ENCODE measurements at places on chromosomes 6 and 20.

DNA sequence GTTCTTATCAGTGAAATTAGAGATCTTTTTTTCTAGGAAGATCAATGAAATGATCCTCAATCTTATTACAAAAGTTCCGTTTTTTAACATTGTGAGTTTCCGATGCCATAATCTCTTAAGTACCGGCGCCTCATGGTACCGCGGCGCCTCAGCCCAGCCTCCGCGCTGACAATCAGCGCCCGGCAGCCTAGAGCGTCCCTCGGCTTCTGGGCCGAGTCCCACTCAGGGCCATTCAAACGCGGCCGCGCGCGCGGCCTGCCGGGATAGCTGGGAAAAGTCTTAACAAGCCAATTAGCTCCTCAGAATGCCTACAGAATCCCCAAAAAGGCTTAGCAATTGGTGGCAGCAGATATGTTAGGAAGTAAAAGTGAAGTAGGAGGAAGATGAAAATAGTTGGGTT is 204.8 kb downstream of the ADGB start:
- no peak for DNase-seq

- no peak for DNase-seq
Observed at GRCh38 chr6:147132889-147133288, 71.3 kb upstream of the STXBP5 start.

- DNase-seq = peak; percentile 82
Observed at GRCh38 chr6:73823046-73823735, 127.2 kb downstream of the CD109 start.

GRCh38 chr6:42758756-42759430 is 13.0 kb upstream of the TBCC start:
- no peak for DNase-seq

DNA sequence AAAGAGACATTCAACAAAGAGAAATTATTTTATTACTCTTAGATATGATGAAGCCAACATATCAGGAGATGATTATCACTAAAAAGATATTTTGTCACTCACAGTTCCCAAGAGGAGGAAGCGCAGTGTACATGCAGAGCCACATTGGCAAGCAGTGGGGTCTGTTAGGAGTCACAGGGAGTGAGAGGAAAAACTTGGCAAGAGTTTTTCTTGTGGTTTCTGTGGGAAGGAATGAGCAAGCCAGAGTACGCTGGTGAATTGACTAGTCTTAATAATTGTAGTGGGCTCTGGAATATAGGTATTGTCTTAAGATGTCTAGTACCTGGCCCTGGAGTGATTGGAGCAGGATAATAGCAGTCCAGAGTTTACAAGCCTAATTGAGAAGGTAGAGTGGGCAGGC is 1095.2 kb downstream of the GRIK2 start:
- no peak for DNase-seq

DNA sequence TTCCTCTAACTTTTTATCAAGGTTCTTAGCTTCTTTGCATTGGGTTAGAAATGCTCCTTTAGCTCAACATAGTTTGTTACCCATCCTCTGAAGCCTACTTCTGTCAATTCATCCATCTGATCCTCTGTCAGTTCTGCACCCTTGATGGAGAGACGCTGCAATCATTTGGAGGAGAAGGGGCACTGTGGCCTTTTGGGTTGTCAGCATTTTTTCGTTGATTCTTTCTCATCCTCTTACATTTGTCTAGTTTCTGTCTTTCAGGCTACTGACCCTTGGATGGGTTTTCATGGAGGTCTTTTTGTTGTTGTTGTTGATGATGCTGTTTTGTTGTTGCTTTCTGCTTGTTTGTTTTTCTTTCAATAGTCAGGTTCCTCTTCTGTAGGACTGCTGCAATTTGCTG is 26.3 kb upstream of the HMGN3 start:
- no peak for DNase-seq

- DNase-seq = no peak
Observed at GRCh38 chr6:46899659-46900058, 22.1 kb downstream of the ADGRF5 start.

DNA sequence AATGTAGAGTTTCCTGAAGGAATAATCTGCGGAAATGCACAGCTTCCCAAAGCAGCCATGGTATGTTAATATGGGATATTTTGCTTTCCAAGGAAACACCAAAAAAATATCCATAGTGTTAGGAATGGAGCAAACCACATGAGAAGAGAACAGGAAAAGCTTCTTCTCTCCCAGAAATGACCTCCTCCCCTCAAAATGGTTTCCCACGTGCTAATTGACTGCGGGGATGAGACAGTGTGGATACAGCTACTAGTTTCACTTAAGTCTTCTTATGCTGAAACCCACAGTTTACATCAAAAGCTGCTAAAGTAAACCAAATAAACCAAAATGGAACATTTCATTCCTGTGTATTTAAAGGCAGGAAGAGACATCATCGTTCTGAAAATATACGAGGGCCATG is 69.4 kb downstream of the FYN start:
- DNase-seq = no peak

DNA sequence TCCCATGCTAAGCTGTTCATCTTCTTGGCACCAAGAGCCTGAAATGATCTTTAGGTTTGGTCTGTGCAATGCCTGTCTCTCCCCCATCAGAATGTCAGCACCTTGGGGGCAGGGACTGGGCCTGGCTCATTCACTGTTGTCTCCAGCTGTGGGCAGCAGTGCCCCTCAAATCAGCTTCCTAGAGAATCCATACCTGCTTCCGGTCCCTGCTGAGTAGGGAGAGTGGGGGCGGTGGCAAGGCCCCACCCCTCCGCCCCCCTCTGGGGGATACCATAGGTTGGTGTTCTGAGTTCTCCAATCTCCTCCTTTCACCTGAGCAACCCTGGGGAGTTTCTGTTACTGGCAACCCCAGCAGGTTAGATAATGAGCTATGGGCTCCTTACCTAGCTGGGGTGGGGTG is 19.2 kb upstream of the SPDEF start:
- DNase-seq = no peak

GRCh38 chr6:160398674-160399271 is 50.6 kb downstream of the SLC22A3 start:
- DNase-seq = no peak

GRCh38 chr6:25536781-25537180 is 115.2 kb upstream of the SCGN start:
- DNase-seq = no peak

- no peak for DNase-seq
Observed at GRCh38 chr6:127058027-127058426, 60.4 kb upstream of the RSPO3 start.

GRCh38 chr6:21295506-21296240 is 297.9 kb upstream of the SOX4 start:
- no peak for DNase-seq

DNA sequence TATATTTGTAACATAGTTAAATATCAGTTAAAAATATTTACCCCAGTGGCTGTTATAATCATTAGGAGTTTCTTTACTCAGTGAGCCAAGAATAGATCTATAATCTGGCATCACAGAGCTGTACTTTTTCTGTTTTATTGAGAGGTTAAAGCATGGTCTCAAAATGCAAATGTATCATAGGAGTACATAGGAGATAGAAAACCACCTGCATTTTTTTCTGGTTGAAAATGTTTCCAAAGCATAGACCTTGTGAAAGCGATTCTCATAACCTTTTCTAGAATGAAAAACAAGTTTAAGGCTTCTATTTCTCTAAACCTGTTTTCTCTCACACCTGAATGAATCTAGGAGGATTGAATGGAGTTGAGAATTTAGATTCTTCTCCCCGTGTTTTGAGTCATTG is 14.4 kb downstream of the KCNQ5 start:
- no peak for DNase-seq

DNA sequence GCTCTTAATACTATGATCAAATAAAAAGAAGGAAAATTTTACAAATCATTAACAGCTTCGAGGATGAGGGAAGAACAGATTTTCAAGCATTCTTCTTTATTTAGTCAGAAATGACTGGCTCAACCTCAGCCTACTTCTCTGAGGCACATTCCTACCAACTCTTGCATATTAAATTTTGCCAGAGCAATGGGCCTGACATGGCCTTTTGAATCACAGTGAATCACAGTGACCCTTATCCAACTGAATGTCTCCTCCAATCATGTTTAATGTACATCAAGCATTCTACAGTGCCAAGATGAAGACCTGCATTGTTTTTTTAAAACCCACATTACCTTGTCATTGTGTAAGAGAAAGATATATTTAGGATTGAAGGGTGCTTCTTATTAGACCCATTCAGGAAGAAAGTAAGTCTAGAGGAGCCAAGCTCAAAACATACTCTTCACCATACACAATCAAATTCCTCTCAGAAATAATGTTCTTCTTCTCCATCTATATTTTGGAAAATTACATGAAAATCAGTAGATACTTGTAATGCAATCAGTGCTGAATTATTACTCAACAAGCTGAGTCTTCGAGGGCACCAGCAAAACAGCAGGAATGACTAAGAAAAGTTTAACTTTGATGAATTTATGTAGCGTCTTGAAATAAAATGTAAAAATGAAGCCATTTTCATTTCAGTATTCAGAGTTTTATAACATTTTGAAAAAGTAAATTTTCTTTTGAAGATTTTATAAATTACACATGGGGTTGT is 44.1 kb upstream of the MOXD1 start:
- DNase-seq = no peak

GRCh38 chr20:35226884-35227681 is 593 bp downstream of the MMP24 start:
- DNase-seq = peak; percentile 5

DNA sequence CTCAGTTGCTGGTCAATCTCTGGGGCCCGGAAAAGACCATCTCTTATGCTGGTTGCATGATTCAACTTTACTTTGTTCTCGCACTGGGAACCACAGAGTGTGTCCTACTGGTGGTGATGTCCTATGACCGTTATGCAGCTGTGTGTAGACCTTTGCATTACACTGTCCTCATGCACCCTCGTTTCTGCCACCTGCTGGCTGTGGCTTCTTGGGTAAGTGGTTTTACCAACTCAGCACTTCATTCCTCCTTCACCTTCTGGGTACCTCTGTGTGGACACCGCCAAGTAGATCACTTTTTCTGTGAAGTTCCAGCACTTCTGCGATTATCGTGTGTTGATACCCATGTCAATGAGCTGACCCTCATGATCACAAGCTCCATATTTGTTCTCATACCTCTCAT is 4.3 kb downstream of the OR2J3 start:
- no peak for DNase-seq

- no peak for DNase-seq
Observed at GRCh38 chr20:33984182-33984719, 9.5 kb upstream of the RALY start.

DNA sequence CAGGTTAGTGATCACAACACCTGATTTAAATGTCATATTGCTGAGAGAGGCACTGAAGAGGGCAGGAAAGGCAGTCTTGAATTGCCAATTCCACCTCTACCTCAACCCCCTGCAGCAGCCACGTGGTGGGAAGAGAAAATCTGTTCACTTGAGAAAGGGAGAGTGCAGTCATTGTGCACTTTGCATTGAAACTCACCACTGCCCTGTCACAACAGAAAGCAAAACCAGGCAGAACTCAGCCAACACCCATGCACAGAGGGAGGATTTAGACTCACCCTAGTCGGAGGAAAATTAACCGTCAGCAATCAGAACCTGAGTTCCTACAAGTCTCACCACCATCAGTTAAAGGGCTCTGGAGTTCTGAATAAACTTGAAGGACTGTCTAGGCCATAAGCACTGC is 1040.2 kb downstream of the HACE1 start:
- no peak for DNase-seq

DNA sequence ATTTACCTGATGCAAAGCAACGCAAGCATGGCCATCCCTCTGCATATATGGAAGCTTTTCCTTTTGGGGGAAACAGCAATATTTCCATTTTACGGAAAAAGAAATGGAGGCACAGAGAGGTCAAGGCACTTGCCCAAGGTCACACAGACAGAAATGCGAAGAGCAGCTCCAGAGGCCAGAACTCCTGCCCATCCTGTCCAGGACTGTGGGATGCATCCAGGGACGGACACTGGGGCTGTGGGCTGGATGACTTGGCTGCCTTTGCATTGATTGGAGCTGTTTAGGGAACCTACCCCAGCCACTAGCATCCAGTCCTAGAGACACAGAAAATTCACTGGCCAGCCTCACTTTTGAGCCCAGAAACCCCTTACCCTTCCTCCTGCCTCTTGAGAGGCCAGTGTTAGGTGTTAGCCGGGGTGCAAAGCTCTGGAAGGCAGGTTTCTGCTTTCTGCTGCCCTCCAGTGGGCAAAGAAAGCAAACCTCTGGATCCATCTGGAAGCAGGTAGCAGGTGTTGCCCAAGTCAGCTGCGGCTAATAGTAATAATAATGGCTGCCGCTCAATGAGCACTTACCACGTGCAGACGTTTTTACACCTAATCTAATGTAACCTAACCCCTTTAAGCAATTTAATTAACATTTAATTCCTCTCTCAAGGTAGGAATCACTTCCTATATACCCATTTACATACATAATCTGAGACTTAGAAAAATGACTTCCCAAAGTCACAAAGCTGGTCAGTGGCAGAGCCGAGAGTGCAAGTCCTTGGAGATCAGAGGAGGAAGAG is 31.7 kb upstream of the CCN5 start:
- DNase-seq = peak; percentile 50

- DNase-seq = no peak
Observed at GRCh38 chr20:62350098-62350628, 16.9 kb downstream of the LAMA5 start.

DNA sequence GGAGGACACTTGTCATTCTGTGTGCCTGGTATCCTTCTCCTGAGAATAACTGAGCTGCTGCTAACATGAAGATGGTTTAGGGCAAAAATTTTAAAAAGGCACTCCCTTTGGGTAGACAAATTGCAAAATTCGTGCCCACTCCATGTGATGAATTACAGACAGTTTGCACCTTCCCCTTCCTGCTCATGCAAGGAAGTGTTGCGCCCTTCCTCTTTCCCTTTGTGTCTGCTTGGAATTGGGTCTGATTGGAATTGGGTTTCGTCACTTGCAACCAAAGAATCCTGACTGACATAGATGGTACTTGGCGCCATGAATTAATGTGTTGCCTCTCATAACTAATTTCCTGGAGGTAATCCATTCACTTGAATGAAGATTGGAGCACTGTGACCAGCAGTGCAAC is 62.3 kb upstream of the SHLD1 start:
- DNase-seq = no peak

- no peak for DNase-seq
Observed at GRCh38 chr6:130162421-130162820, 60.3 kb downstream of the SAMD3 start.

DNA sequence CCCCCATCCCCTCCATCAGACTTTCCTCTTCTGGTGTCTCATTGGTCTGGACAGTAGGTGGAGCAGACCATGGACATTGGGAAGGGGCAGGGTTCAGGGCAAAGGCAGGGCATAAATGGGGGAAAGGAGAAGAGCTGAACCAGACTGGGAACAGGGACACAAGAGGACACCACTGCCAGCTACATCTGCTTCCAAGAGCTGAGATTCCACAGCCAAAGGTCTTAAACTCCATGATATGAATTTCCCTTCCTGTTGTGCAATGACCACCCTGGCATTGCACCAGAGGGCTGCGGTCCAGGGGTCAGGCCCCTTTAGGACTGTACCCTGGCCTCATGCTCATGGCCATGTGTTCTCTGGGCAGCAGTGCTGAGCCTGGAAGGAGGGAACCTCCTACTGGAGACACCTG is 137.9 kb downstream of the MAFB start:
- no peak for DNase-seq

DNA sequence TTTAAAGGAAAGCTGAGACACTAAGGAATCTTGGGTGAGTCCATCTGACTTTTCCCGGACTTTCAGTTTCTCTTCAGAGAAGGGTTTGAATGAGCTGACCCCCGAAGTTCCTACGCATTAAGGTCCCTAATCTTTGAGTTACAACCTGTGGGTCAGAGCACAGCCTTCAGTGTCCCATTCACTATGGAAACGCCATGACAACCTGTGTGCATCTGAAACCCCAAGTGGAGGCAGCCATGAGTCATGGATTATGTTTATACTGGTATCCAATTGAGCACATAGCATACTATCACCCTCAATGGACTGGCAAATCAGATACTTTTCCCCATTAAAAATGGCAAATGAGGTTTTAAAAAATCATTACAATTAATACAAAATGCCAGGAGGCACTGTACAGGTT is 11.4 kb downstream of the MYLK4 start:
- no peak for DNase-seq

Data from NCI-H2029 treated with DMSO at 0.1 percent for 48 hours (cell line).